ENCODE measurements at places on chromosomes 7 and 10. TPM values are rescaled to one million over a fixed set of nuclear protein-coding genes. Genes with fewer than 3 reads are reported as not detected.

Gene RAMP3
- total RNA-seq: not detected

Gene FAM25G
- total RNA-seq: not detected

Gene CALML5
- total RNA-seq: not detected

Gene BCL7B
- total RNA-seq: 35.9 TPM

Gene OGDHL
- total RNA-seq: 0.19 TPM

Gene SP8
- not detected for total RNA-seq

Gene ANKRD30A
- not detected for total RNA-seq

Gene IDE
- 34.6 TPM for total RNA-seq

Gene COBL
- total RNA-seq: not detected

Gene ABCA13
- total RNA-seq: under 0.01 TPM

Gene FAM24B
- total RNA-seq: 5.6 TPM

Gene IDI2
- not detected for total RNA-seq

Gene GIMAP6
- 171 TPM for total RNA-seq

Gene CTTNBP2
- total RNA-seq: not detected

Gene TMEM176B
- total RNA-seq: not detected

Gene POLD2
- 87.9 TPM for total RNA-seq

Gene ZKSCAN1
- 44.1 TPM for total RNA-seq

Gene CPED1
- total RNA-seq: 2.5 TPM

Gene BEND7
- total RNA-seq: 10.1 TPM

Gene A1CF
- not detected for total RNA-seq

Gene PNLIP
- total RNA-seq: not detected

Gene SCIN
- 0.33 TPM for total RNA-seq

Gene AKR1C4
- not detected for total RNA-seq

Gene PON1
- total RNA-seq: not detected

Gene MICALL2
- 28.9 TPM for total RNA-seq

Gene KCNH2
- total RNA-seq: under 0.01 TPM

Gene KEL
- total RNA-seq: not detected

Gene IRF5
- total RNA-seq: 0.65 TPM

Gene CUZD1
- total RNA-seq: 0.65 TPM
